Activated CD8-positive, alpha-beta memory T cell treated with anti-CD3 and anti-CD28 coated beads, Interleukin-2, amount 50 U/mL, for 48 hours (primary cell): ENCODE measurements at places on chromosomes 2 and 18.

DNA sequence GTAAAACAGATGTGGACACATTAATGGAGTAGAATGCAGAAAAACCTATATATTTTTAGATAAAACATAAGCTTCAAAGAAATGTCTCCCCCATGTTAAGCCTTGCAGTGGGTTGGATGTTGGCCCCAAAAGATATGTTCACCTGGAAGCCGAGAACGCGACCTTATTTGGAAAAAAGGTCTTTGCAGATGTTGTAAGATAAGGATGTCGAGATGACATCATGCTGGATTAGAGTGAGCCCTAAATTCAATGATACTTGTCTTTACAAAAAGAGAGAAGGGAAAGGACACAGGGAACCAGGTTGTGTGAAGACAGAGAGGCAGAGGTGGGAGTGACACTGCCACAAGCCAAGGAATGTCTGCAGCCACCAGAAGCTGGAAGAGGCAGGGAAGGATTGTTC, 3.1 kb upstream of the NCK2 start:
- DNase-seq: no peak

DNA sequence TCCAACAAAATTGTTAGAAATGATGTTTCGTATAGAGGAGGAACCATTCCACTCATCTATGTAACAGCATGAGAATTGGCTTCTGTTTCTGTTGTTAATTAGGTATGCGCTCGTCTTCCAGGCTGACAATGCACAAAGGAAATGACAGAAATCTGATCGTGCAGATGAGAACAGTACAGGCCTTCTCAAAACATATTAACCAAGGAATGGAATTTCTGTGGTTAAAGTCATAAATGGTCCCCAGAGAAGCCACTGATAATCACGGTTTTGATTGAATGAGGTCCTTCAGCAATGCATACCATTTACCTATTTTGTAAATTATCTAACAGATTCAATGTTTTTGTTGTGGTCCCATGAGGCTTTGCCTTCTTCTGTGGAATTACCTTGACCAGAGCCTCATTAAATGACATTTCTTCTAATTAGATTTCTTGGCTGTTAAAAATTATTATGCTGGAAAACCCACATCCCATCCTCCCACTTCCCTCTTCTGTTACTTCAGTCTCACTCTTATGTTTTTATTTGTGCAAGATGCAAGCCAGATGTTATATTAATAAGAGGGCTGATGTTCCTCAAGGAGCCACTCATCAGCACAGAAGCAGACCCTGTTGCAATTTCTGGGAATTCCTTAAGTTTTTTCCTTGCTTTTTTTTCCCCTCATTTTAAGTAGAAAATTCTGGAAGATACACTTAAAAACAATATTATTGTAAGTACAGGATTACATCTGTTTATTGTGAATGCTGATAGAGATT, 395.8 kb downstream of the PID1 start:
- DNase-seq: no peak

- DNase-seq: no peak
Measured at GRCh38 chr18:9599328-9599727, 15.0 kb downstream of the PPP4R1 start.

DNA sequence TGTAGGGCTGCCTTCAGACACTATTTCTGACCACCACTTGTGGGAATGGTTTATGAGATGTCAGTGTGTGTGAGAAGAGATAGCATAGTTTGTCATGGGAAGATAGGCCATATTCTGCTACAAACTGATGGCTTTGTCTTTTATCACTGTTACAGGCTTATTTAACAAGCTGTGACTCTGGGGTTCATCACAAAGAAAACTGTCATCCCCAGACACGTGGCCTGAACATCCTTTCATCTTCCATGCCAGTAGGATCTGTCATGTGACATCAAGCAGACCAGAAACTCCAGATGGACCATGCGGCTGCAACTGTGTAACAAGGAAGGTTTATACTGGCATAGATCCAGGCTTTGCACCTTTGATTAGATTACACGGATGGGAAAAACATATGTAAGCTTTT, 128.6 kb upstream of the KCNH7 start:
- no peak for DNase-seq

- DNase-seq: peak; percentile 54
Measured at GRCh38 chr2:206361407-206362045, 81.8 kb upstream of the ADAM23 start.

GRCh38 chr2:171523088-171524017, 1.1 kb downstream of the CYBRD1 start:
- peak; percentile 65 for DNase-seq

DNA sequence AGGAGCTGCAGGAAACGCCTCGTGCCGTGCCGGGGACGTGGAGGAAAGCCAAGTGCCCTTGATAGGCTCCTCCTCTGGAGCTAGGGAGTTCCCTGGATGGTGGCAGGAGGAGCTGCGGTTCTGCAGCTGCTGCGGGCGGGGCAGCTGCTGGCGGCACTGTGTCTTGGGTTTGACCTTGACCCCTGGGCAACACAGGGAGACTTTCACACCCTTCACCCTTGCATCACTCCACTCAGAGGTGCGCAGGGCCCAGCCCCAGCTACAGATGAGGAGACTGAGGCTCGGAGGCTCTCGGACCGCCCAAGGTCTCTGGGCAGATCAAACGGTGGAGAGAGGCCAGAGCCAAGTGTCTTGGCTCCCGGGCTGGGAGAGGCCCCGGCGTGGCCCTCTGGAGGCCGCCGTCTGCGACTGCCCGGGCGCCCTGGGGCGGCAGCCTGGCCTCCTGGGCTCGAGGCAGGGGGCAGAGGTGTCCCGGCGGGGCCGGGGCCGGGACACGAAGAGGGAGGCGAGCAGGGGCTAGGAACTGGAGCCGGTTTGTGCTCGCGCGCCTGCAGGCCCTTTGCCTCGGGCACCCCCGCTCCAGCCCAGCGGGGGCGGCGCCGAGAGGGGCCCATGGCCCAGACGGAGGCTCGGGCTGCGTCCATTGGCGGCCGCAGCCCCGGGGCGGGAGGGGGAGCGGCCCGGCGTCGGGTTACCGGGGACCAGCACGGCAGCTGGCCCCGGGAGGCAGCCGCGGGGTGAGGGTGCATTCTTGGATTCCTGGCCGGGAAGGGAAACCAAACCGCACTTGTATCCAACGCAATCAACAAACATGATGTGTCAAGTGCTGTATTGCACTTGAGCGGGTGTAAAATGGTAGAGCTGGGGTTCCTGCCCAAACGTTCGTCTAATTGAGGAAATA, 129.6 kb upstream of the SLC1A4 start:
- no peak for DNase-seq

DNA sequence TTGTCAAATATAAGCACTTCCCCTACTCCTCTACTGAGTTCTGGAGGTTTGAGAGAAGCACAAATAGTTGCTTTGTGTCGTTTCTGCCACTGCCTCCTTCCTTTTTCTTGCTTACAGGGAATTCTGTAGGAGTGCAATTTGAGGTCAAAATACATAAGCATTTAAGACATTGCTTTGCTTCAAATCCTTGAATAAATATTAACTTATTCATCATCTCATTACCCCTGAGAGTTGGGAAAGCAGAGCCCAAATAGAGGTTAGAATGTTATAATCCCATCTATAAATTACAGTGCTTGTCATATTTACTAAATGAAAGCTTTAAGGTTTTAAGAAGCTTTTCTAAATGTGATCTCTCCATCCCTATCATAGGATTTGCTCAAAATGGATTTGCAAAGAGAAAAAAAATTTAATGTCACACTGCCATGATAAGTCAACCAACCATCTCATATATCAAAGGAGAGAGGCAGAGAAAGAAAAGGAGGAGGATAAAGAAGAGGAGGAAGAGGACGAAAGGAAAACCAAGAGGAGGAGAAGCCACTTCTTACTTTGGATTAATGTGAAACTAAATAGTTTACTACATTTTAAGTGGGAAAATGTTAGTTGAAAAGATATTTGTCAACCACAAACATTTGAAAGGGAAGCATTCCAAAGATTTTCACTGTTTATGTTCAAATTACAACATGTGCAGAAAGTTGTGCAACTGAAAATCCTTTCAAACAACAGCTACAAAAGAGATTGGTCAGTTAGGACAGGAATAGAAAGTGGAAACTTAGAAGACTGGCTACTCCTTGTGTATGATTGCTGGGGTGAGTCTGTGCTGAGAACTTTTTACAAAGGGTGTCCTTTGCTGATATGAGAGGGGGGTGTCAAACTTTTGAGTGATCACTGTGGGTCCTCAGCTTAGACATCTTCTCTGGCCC, 277.3 kb upstream of the FN1 start:
- no peak for DNase-seq

DNA sequence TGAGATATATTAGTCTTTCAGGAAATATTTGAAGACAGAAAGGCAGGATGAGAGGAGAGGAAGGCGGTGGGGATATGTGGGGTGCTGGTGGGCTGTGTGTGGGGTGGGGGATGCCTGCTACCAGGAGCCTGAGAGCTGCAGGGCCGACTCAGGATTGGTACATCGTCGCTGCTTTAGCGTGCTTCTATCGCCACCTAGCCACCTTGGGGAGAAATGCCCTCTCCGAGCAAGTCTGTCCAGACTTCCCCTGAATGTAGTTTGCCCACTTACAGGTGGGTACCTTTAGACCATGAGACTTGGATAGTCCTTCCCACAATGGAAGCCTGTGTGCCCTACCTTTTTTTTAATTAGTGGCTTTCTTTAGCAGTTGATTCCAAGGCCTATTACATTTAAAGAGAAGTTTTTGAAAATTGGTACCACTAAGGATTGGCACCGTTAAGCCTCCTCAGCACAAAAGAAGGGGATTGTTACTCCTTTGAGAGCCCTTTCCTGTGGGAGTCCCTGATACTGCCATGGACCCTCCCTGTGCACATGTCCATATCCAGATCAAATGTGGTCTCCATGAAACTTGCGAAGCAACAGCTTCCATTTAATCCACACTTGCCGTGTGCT, 114.1 kb upstream of the NDUFV2 start:
- DNase-seq: peak; percentile 75

GRCh38 chr2:202373490-202373889, 2.6 kb upstream of the BMPR2 start:
- DNase-seq: no peak

DNA sequence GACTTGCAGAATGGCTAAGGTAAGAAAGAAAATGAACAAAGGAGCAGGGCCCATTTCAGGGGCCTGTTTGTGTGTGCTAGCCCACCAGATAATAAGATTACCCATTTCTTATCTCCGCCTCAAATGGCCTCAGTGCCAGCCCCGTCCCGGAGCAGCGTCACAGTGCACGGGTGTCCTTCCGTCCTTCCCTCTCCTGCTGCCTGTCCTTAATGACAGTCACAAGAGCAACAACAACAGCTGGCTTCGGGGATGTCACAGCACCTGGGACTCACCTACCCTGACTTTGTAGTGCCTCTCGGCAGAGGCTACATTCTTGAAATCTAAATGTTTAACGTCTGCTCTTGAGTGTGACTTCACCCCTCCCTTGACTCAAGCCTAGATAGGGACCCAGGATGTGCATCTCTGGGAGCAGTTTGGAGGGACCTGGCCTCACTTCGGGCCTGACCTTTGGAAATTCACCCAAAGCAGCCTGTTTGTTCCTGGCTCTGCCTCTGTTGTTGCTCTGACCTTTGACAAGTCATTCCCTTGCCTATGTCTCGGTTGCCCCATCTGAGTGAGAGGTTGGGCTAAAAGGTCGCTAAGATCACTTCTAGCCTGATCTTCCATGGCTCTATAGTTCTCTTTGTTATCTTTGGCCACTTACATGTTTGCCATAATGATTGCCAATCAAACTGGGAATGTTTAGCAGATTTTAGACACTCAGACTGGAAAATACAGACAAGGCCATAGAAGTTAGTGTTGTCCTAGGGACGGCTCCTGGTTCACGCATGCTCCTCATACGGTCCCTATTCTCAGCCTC, 122.5 kb downstream of the KLHL29 start:
- DNase-seq: no peak

- DNase-seq: no peak
Measured at GRCh38 chr2:41510108-41510507, 537.7 kb upstream of the PKDCC start.

DNA sequence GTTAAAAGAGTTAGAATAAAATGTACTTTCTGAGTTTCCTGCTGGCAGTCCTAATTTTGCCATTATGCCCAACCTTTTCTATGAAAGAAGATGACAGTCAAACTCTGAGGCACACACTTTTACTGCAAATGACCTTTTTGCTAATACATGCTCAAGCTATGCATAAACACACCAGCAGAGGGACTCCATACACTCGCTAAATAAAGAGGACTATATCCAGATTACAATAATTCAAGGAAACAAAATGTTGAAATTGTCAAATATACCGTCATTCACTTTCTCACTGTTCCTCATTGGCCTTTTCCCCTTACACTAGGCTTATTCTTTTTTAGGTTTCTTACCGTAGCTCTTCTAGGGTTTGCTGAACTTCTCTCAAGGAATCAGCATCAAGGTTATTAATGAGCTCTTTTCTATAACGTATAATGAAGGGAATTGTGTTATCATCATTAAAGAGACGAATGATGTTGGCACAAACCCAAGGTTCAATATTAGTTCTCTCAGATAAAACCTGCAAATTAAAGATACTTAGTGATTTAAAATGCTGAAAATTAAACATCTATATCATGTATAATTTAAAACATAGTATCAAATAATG, 25.7 kb downstream of the SRBD1 start:
- DNase-seq: no peak

GRCh38 chr2:226638576-226638975, 161.0 kb downstream of the IRS1 start:
- no peak for DNase-seq

- DNase-seq: no peak
Measured at GRCh38 chr18:45589356-45590035, 25.8 kb upstream of the SLC14A2 start.

DNA sequence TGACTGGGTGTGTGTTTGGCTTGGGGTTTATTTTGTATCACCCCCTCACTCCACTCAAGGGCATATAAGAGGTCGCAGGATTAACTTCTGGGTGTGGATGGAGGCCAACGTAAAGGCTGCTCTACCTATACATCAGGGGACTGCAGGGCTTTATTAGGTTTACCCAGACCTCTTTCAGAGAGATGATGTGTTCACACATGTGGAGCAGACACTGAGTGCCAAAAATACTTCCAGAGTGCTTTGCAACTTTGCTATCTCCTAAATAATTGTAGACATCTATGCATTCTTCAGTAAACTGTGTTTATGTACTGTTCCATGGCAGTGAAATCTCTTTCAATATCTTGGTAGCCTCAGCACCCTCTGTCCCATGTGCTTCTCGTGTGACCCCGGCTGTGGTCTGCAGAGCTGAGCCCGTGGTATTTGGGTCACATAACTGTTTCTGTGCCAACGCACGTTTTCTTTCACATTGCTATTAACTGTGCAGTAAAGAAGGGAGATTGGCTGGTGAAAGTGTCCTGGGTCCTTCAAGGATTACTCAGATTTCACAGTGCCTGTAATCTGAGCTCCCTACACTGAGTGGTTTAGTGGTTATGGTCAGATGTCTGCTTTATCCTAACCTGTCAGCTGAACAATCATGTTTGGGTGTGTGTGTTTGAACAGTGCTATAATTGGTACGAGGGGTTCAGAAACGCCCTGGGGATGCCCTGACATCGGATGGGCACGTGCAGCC, 208.1 kb downstream of the VAPA start:
- no peak for DNase-seq

- DNase-seq: peak; percentile 22
Measured at GRCh38 chr2:100395532-100396350, 21.7 kb downstream of the CHST10 start.

DNA sequence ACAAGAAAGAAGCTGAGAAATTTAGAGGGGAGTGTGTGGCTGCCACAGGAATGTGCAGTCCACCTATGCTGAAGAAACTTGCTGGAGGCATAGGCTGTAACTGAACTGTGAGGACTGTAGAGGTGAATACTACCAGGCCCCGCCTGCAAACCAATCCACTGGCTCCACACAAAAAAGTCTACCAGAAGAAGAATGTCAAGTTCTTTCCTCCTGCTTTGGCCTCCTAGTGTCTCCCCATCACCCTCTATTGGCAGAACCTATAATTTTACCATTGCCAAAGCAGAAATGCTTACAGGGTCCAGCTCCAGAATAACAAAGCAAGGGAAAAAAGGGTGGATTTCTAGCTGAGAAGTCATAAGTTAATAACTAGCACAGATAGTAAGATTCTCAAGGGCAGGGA, 5.9 kb upstream of the ATP5MC3 start:
- no peak for DNase-seq
